HCEC 1CT (cell line): ENCODE measurements at places on chromosomes 7 and 10.
A peak's percentile ranks its signal among the peaks of the same experiment; 100 is the strongest.

- DNase-seq, result no peak
These were observed 75.7 kb upstream of the NANOS1 start for GRCh38 chr10:118953598-118954393.

GRCh38 chr7:1708596-1709251 is 38.6 kb downstream of the ELFN1 start:
- DNase-seq, result no peak

DNA sequence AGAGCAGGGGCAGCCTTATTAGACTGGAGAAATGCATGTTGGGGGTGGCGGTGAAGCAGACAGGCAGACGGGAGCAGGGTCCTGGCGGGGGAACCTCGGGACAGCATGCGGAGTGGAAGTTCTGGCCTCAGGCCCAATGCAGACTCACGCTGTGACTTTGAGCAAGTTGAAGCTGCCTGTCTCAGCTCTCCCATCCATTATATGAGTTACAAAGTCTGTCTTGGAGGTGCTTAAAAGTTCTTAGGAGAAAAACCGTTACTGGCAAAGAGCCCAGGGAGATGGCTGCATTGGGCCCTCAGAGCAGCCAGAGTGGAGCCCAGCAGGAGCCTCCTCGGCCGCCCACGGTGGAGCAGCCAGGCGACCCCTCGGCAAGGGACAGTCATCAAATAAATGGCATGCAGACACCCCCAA is 509.5 kb downstream of the PLXNA4 start:
- DNase-seq, result peak; percentile 27

- no peak for DNase-seq
These were observed 23.0 kb downstream of the CRPPA start for GRCh38 chr7:16398146-16399017.

- peak; percentile 71 for DNase-seq
These were observed 1040.2 kb upstream of the SORCS1 start for GRCh38 chr10:108204528-108205305.

GRCh38 chr7:70635633-70636032 is 496.3 kb upstream of the GALNT17 start:
- no peak for DNase-seq

DNA sequence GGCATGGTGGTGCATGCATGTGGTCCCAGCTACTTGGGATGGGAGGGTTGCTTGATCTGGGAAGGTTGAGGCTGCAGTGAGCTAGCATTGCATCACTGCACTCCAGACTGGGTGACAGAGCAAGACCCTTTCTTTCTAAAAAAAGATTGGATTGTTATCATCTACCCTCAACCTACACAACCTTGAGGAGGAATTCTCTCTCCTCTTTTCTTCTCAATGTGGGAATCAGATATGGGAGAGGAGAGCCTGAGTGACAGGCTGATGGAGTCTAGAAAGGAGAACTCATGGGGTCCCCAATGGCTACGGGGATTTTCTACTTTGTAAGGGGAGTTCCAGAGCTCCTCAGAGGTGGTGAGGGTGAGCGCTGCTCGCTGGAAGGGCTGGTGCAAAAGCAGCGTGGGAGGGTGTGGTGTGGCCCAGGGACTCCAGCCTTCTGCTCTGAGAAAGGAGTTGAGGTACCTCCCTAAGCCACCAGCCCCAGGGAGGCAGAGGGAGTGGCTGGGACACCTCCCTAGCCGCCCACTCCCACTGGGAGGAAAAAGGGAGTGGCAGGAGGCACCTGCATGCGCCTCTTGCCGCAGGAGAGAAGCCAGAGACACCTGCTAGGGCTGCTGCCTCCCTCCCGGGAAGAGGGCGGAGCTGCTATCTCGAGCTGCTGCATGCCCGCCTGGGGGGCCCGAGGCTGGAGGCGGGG is 48.4 kb downstream of the GATA3 start:
- DNase-seq, result no peak

DNA sequence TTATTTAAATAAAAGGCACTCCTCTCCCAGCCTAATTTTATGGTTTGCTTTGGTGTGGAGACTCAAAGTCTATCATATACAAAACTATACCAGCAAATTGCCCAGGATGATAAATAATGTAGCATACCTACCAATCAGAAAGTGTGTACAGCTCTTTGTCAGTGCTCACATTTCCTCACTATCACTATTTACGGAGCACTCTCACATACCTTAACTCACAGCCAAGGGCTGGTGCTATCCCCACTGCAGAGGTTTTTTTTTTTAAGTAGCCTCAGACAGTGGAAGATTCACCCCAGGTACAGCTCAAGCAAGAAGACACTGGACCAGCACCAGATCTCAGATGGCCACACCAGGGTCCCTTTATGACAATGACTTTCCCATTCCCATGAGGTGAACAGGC is 2.5 kb downstream of the PDLIM1 start:
- DNase-seq, result no peak

DNA sequence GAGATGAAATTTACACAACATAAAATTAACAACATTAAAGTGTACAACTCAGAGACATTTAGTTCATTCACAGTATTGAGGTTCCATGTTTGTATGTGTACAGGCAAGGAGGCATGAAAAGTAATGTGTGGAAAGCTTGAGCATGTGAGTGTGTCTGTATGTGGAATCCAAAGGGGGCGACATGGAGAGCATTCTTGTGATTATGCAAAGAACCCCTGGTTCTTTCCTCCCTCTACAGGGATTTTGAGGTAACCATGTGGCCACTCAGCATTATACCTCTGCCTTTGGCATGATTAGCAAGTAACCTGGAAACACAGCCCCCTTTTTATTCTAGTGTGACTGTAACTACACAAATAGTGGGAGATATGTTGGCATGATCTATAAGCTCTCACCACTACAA is 21.0 kb downstream of the OR2F1 start:
- peak; percentile 51 for DNase-seq

DNA sequence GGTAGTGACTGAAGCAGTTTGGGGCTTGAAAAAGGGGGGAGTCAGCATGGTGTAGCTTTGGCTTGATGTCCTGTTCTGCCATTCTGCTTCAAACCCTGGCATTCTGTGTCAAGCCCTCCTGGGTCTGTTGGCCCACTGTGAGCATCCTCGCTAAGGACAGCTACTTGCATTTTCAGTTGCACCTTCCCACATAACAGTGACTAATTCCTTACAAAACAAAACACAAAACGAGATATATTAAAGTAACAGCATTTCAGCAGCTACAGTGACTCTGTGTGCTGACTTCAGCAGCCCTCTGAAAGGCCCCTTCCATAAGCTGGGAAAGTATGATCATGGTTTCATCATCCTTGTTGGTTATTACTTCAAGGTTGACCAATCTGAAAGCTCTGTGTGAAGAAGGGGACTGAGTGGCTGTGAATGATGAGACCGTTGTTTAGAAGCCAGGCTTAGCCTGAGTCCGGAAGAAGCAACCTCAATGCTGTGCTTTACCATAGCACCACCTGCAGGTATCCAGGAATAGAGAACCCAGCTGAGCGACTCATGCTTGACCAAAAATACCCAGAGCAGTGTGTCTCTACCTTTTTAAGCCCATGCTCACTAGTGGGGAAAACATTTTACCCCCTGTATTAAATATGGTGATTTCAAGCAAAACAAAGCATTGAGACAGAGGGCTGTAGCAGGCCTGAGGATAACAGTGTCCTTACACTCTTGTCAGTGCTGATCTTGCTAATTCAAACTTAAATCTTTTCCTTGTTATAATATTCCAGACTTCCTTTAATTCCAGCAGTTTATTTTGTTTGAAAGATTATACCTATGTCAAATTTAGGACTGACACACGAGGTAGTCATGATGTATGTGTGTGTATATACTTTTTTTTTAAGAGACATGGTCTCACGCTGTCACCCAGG is 42.6 kb upstream of the CC2D2B start:
- peak; percentile 73 for DNase-seq

GRCh38 chr7:16026253-16027020 is 340.0 kb upstream of the MEOX2 start:
- peak; percentile 53 for DNase-seq

- DNase-seq, result no peak
These were observed 47.6 kb upstream of the AQP1 start for GRCh38 chr7:30864101-30864500.
